Activated CD4-positive, alpha-beta T cell treated with anti-CD3 and anti-CD28 coated beads, Interleukin-2, amount 50 U/mL, for 1 hour (primary cell): ENCODE measurements at places on chromosomes 5 and 9.

GRCh38 chr5:88193896-88194295 is 74.7 kb downstream of the TMEM161B start:
- no peak for DNase-seq

DNA sequence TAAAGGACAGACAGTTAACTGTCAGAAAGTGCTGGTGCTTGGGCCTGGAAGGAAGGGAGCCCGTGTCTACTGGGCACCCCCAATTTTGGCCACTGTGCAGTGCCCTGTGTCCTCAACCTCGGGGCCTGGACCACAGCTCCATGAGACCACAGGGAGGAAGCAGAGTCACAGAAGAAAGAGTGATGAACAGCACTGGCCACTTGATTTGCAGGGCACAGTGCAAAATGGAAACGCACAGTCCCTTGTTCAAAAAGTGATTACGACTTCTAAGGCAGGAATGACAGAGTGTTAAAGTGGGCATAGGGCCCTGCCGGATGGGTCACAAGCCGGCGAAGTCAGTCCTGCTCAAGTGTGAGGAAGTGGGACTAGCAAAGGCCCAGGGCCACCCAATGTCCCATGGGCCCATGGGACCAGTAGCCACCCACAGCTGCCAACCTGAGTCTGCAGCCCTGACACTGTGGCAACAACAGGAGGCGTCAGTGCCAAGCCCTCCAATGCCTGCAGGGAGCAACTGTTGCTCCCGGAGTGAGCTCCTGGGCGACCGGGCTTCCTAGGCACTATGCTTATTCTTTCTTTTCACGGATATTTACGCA is 85.4 kb downstream of the ADAMTS2 start:
- no peak for DNase-seq

DNA sequence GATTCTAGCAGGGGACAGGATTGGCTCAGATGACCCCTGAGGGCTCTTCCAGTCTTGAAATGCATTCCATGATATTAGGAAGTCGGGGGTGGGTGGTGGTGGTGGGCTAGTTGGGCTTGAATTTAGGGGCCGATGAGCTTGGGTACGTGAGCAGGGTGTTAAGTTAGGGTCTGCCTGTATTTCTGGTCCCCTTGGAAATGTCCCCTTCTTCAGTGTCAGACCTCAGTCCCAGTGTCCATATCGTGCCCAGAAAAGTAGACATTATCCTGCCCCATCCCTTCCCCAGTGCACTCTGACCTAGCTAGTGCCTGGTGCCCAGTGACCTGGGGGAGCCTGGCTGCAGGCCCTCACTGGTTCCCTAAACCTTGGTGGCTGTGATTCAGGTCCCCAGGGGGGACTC is 2.9 kb upstream of the MYOZ3 start:
- no peak for DNase-seq

DNA sequence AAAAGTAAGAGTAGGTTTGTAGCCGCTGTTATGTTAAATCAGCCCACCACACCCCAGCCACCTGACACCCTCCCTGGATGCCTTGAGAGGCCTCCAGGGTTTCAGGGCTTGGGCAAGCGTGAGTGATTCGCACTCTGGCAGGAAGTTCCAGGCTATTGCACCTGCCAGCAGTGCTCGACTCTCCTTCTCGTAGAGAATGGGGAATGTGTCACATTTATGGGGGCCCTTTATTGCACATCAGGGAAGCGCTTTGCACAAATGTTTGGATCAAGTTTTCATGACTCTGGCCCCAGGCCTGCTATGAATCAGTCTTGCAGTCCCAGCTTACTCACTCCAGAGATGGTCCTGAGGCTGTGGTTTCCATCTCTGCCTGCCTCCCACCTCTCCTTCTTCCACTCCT is 66.1 kb upstream of the ADRA1B start:
- DNase-seq = no peak

GRCh38 chr5:36688722-36689121 is 82.3 kb downstream of the SLC1A3 start:
- DNase-seq = no peak

DNA sequence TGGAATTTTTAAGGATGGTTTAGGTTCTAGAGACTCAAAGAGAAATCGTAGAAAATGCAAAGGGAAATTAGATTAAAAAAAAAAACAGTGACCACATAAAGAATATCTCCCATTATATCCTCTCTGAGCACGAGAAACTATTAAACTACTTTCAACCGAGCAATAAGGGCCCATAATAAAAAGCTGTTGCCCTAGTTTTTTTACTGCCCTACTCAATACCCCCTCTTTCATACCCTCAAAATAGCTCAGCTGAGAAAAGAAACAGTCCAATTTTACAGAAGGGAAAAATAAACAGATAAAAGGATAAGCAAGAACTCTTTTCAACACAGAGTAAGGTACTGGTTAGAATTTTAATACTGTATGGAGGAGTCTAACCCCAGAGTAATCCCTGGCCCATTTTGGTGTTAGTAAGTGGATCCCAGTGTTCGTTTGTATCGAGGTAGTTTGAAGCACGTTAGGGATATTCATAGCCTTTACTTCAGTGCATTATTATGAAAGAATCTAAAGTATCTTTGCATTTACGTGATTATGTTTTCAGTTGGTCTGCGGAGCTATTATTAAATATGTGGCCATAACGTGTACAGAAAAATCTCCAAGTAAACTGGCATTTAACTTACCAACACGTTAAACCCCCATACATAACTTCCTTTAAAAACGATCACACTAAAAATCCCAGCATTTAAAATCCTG is 980 bp upstream of the RHOBTB3 start:
- no peak for DNase-seq

DNA sequence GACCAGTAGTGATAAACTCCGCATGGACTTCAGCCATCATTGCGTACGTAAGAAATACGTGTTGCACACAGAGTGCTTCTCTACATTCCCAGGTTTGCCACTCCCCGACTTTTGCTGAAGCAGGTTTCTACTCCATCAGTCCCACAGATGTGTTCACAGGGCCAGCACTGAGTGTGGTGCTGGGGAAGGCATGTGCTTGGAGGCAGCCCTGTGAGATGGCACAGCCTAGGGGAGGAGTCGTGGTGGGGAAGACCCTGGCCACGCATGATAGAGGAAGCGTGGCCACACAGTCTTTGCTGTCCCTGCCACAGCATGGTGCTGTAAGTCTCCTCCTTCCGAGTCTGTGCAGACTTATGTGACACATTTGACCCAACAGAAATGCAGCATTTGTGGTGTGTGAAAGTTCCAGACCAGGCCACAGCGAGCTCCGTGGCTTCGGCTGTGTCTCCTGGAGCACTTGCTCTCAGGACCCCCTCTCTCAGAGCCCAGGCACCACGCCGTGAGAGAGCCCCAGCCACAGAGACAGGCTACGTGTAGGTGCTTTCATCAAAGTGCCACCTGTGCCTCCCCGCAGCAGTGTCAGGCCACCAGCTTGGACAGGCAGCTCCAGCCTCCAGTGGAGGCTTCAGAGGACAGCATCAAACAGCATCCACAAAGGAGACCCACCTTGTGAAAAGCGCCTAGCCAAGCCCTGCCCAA is 197.8 kb downstream of the AUH start:
- DNase-seq = no peak

DNA sequence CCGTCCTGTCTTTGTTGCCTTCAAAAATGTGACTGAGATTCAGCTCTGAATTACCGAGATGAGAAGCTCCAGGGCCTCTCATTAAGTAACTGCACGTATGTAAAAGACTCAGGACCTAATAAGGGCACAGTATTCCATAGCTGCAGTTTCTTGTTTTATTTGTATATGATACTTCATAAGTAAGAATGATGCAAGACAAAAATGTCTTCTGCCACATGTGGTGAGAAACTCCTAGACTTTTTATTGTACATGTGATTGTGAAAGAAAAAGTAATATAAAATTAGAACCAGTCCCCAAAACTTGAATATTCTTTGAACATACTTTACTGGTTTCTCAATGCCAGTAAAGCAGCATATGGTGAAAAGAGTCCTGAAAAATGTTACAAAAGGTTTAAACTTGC is 110.1 kb upstream of the OTULINL start:
- no peak for DNase-seq

DNA sequence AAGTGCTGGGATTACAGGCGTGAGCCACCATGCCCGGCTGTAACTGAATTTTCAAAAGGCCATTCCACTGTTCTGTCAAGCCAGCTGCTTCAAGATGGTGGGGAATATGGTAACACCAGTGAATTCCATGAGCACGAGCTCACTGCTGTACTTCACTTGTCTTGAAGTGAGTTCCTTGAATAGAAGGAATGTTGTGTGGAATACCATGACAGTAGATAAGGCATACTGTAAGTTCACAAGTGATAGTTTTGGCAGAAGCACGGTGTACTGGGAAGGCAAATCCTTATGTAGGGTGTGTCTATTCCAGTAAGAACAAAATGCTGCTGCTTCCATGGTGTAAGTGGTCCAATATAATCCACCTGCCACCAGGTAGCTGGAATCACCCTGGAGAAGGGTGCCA is 6.6 kb upstream of the PRXL2C start:
- DNase-seq = no peak

DNA sequence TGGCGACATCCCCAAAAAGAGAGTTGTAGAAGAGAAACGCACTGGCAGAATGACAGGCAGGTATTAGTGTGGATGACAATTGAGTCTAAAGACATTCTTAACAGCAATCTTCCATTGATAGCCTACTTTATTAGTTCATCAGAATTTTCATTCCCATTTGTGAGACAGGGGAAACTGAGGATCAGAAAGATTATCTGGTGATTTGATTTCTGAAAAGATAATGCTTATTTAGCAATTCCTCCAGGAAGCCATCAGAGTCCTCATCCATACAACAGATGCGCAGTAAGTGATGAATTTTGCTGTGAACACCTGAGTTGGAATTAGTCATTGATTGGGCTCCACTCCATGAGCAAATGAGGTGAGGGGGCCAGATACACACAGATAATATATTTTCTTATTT is 57.3 kb upstream of the ANKRD33B start:
- DNase-seq = no peak

GRCh38 chr5:56094579-56095361 is 100.0 kb upstream of the IL6ST start:
- DNase-seq = peak; percentile 24

GRCh38 chr5:177980743-177981151 is 15.3 kb downstream of the PROP1 start:
- no peak for DNase-seq

- no peak for DNase-seq
These were observed 180.5 kb downstream of the CEMIP2 start for GRCh38 chr9:71587576-71588362.

DNA sequence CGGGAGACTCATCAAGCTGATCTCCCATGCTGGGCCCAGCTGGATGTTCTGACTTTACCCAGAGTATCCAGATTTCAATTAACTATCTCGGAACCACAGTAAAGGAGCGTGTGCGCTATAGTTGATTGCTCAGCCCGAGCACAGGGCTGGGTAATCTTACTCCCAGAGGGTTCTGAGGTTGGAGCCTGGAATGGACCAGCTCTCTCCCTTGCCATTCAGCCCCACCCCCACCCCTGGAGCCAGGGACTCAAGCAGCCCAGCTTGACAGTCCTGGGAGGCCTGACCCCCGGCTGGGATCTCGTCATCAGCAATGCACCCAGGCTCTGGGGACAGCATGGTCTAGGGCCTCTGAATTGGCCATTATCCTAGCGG is 23.7 kb upstream of the PTGES start:
- no peak for DNase-seq
